ENCODE measurements at places on chromosomes 4 and X. TPM values are rescaled to one million over a fixed set of nuclear protein-coding genes. Genes with fewer than 3 reads are reported as not detected.

DNA sequence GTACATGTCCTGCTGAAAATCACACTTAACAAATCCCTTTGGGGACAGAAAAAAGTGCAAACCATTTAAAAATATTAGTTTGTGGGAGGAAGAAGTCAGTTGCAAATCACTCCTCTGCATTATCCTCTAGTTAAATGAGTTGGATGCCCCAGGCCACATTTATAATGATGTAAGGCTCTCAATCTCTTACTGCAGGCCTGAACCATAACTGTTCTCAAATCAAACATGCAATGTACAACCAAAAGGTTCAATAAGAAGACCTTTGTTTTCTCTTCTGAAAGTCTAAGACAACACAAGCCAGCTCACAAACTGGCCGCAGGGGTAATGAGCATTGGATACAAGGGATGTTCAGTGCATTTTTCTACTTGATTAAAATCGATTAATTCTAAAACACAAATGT is 39.7 kb downstream of the IGFBP7 start:
- no peak for DNase-seq

The SAGE1 gene
- total RNA-seq, result not detected

GRCh38 chr4:59381591-59381990 is 1818.5 kb upstream of the ADGRL3 start:
- no peak for DNase-seq

- DNase-seq, result peak; percentile 65
Observed at GRCh38 chr4:6278801-6279197, 9.1 kb downstream of the WFS1 start.

DNA sequence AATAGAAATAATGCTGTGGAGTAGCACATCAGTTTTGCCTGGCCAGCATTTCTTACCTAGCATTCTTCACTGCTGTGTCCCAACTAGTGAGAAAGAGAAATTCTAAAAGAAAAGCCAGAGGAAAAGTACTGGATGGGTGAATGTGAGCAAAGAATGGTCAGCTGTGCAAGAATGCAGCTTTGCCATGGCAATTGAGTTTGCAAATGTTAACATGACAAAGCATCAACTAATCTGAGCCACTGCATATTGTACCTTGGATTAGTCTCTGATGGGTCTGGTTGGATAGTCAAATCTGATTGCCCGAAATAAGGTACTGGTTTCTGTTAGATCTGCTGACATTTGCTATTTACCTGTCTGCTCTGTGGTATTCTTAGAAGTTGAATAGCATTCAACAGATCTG is 38.7 kb downstream of the ADD1 start:
- DNase-seq, result no peak

The SLC30A9 gene
- total RNA-seq, result 21.9 TPM

The TENT5D gene
- not detected for total RNA-seq

GRCh38 chr4:81631958-81632441 is 160.3 kb upstream of the RASGEF1B start:
- DNase-seq, result no peak

The DCAF4L1 gene
- total RNA-seq, result 0.03 TPM

- DNase-seq, result no peak
Observed at GRCh38 chr4:139878050-139878449, 212.4 kb downstream of the MGST2 start.

GRCh38 chr4:133102043-133102442 is 47.1 kb upstream of the PCDH10 start:
- DNase-seq, result no peak
